ENCODE measurements at places on chromosomes 1 and 21. TPM values are rescaled to one million over a fixed set of nuclear protein-coding genes. Genes with fewer than 3 reads are reported as not detected.

Gene AADACL4
- total RNA-seq, result not detected

GRCh38 chr1:43197343-43198127 is 25.4 kb downstream of the CFAP57 start:
- no peak for DNase-seq

Gene CNR2
- total RNA-seq, result not detected

DNA sequence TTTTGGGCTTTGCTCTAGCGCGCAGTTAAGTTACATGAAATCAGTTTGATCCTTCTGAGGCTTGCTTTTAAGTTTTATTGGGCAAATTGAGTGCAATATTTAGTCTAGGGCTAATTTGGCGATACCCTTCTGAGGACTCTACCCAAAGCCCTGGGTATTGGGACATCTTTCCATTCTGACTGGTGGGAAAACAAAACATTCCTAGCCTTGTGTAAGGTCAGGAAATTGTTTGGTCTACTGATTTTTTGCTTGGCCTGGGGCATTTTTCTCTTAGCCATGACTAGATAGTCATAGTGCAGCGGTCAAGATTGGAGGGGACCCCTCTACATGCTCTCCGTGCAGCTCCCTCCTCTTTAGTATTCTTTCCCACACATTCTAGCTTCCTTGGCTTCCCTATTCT is 189.6 kb upstream of the PTGFR start:
- no peak for DNase-seq

DNA sequence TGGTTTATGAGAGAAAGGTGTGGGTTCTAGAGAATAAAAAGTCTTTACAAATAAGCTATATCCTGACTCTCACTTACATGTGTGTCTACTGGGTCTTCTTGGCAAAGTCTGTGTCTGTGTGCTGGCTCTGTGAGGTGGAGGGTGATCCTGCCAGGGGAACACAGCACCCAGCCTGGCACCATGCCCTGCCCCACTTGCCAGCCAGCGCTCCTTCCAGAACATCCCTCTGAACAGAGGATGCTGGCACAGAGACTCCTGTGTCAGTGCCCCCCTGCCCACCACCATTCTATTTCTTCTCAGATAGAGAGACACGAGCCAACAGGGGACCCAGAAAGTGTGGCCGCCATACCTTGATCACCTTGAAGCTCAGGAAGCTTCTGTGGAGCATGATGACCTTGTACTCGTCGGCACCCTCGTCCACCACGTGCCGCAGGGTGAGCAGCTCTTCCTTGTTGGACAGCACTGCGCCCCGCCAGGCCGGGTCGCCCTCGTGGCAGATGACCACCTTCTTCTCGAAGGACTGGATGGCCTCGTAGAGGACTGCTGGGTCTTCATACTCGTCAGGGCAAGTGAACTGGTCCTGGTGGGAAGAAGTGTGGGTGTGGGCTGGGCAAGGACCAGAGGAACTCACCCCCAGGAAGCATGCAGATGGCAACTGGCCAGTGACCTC is 49.7 kb downstream of the NTPCR start:
- no peak for DNase-seq

Gene PRRX1
- total RNA-seq, result not detected

DNA sequence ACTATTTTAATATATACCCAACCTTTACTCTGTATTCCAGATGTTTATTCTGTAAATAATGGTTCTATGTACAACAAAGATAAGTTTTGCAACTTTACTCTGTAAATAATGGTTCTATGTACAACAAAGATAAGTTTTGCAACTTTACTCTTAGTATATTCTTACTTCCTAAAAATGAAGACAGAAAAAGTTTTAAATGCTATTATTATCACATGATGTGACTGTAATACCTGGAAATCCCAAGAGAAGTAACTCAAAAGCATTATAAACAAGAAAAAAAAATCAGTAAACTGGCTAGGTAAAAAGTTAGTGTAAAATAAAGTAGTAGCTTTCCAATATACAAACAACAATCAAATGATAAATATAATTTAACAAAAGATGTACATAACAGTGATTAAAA is 18.5 kb upstream of the EXO1 start:
- DNase-seq, result no peak

Gene KLF17
- 0.58 TPM for total RNA-seq

DNA sequence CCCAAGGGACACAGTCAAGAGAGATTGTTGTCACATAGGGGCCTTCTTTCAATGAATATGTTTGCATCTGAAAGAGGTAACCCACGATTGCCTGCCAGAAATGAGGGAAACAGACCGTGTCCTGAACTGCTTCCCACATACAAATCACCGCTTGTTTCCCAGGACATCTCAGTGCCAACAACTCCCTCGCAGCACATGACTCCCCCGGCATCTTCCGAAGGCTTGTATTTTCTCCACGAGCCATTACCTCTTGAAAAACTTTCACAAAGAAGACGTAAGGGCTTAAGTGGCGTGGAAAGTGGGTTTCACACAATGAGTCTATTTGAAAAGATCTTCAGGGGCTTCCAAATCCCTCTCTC is 31.6 kb upstream of the PDE9A start:
- no peak for DNase-seq

GRCh38 chr1:41539999-41540398 is 55.5 kb upstream of the EDN2 start:
- no peak for DNase-seq

- no peak for DNase-seq
Observed at GRCh38 chr1:8970870-8971337, 25.2 kb downstream of the CA6 start.

Gene EDEM3
- total RNA-seq, result 12.8 TPM

DNA sequence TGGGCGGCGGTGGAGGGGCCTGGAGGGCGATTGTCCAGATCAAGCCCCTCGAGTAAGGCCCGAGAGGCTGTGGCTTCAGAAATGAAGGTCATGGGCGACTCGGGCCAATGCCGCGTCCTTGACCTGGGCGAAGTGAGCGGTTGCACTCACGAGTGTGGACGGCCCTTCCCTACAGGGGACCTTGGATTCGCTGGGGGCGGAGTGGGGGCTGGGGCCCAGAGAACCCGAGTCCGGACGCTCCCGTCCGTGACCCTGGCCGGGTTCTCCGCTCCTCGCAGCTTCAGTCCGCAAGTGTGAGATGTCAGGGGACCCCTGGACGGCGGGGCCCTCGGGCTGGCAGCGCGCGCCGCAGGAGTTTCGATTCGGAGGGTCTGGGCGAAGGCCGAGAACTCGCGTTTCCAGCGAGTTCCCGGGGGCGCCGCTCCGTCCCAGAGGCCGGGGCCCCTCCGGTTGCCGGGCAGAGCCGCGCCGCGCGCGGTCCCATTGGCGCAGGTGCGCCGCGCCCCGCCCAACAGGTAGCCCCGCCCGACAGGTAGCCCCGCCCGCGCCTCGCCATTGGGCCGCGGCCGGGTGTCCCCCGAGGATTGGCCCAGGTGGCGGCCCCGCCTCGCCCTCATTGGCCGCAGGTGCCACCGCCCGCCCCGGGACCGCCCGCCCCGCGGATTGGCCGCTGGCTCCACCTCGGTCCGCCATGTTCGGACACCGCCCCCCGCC is at the start of gene PRKCZ:
Gene PRKCZ (plus strand): TSS at position 694 of the 714 bp plus-strand sequence. CDS start 220 bp downstream, outside the sequence.
- peak; percentile 99 for DNase-seq

- DNase-seq, result peak; percentile 62
Observed at GRCh38 chr1:179007233-179007632, 18.5 kb upstream of the FAM20B start.

DNA sequence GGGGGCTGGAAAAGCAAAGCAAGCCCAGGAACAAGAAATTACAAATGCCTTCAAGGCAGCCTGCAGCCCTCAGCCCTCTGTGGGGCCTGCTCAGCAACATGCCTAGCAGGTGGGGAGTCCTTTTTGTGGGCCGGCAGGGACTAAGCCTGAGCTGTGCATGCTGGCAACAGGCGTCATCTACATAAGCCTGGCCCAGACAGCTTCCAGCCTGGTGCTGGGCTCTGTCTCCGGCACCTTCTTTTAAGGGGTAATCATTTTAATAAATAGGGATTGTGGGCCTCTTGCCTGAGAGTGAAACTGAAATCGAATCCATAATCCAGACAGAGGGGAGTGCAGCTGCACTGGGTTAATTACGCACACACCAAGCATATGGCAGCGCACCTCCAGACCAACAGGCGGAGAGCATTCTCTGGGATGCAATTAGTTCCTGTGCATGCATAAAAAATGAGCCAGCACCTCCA is 96.6 kb downstream of the DDX20 start:
- DNase-seq, result no peak

Gene SPRR2D
- total RNA-seq, result not detected

Gene RNPC3
- 5.6 TPM for total RNA-seq

- DNase-seq, result peak; percentile 89
Observed at GRCh38 chr21:26388731-26389231, 184.3 kb downstream of the CYYR1 start.

GRCh38 chr1:94792473-94793295 is 27.5 kb upstream of the SLC44A3 start:
- DNase-seq, result peak; percentile 72

GRCh38 chr1:207298636-207299398 is 22.7 kb upstream of the CD55 start:
- DNase-seq, result peak; percentile 86

- DNase-seq, result no peak
Observed at GRCh38 chr1:48908606-48909005, 131.9 kb upstream of the BEND5 start.

DNA sequence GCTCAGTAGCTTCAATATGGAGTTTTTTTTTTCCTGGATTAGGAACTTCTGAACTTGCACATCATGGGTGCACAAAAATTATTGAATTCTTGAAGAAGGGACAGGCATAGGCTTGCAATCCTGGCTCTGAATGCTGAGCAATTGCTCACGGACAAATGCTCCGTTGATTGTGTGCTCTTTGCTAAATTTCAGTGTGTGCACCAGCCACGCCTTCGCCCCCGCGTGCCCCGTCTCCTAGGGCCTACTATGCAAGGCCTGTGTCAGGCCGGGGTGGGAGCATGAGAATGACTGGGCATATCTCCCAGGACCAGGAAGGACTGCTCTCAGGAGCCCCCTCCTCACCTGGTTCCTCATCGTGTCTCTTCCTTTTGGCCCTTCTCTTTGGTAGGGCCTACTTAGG is 17.4 kb downstream of the IL6R start:
- no peak for DNase-seq

- DNase-seq, result no peak
Observed at GRCh38 chr1:41444785-41445184, 39.7 kb downstream of the EDN2 start.

GRCh38 chr1:91889717-91890459 is 3.9 kb upstream of the TGFBR3 start:
- DNase-seq, result peak; percentile 75

DNA sequence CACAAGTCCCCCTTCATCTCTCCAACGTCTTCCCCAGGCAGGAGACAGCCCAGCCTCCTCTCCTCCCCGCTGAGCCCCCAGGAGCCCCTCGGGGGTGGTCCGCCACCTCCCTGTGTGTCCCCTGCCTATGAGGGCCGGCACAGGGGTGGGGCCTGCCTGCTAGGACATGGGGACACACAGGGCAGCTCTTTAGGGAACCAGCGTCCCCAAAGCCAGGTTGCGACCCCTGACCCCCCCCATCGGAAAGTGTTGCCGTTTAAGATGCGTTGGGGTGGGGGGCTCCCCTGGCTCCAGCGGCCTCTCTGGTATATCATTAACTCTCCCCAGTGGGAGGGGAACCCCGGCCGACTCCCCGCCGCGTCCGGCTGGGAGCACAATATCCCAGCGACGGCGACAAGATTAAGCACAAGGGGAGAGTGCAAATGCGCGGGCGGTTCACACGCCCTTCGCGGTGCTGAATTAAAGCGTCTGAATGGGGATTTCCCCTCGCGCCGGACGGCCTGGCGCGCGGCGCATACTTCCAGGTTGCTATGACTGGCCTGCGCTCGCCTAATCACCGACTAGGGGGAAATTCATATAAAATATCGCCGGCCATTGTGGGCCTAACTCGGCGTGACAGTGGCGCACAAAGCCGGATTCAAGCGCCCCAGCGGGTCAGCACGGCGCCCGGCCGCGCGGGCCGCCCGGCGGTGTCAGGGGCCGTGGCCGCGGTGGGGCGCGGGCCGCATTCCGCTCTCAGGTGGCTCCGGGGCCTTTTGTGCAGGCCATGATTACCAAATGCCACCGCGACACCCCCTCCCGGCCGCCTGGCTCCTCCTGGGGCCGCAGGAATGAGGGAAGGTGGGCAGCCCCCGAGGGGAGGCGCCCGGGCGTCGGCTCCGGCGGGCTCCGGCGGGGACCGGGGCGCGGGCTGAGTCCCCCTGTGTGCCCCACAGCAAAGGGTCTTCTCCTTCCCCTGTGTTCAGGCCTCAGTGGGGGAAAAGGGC is 30.9 kb downstream of the WNT3A start:
- DNase-seq, result no peak

Measured in PC-3 (cell line).